Mucosa of gallbladder (tissue), 1 donor: ENCODE measurements at places on chromosomes 7 and 10. TPM values are rescaled to one million over a fixed set of nuclear protein-coding genes. Genes with fewer than 3 reads are reported as not detected.

DNA sequence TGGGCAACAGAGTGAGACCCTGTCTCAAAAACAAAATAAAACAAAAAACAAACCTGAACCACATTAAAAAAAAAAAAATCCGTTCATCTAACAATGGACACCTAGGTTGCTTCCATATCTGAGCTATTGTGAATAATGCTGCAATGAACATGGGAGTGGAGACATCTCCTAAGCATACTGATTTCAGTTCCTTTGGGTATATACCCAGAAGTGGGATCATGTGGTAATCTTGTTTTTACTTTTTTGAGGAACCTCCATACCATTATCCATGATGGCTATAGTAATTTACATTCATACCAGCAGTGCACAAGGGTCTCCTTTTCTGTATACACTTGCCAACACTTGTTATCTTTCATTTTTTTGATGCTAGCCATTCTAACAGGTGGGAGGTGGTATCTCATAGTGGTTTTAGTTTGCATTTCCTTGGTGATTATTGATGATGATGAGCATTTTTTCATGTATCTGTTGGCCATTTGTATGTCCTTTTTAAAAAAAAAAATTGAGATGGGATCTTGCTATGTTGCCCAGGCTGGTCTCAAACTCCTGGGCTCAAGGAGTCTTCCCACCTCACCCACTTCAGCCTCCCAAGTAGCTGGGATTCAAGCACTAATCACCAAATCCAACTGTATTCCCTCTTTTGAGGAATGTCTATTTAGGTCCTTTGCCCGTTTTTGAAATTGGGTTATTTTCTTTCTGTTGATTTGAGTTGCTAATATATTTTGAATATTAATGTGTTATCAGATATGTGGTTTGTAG, 17.5 kb downstream of the CDK13 start:
- DNase-seq: no peak

DNA sequence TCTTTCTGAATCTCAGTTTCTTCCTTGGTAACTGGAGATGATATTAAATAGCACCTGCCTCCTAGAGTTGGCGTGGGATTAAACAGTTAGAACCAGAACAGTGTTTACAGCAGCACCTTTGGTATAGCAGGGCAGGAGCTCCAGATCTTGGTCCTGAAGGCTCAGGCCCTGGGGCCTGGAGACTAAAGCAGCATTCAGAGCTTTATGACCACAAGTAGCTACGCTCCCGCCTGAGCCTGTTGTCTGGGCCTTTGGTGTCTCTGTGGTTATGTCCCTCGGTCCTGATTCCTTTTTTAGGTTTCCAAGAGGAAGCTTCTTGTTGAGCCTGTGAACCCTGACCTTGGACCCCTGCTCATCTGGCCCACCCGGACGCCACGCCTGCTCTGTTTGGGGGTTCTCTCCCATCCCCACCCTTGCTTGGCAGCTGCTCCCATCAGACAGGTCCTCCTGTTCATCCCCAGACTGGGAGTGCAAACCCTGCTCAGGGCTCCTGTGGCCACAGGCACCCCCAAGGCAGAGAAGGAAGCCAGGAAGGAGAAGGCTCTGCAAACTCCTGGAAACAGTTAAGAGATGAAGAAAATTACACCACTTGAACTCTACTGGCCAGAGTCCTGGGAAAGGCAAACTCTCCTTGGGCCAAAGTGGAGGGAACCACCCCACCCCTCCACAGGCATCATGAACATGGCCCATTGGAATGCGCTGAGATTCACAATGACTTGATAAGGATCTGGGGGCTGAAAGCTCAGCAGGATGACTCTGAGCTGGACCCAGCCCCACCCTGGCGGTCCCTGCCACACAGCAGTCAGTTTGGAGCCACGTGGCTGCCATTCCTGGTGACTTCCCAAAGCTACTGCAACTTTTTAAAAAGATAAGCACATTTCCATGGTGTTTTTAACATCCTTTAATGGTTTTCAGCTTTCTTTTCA, 50.1 kb upstream of the TMEM72 start:
- DNase-seq: no peak

- no peak for DNase-seq
Measured at GRCh38 chr7:155948845-155949244, 136.6 kb upstream of the SHH start.

GRCh38 chr10:64636461-64636860, 1115.3 kb downstream of the REEP3 start:
- no peak for DNase-seq

- DNase-seq: no peak
Measured at GRCh38 chr7:140494867-140495266, 15.6 kb upstream of the MKRN1 start.

GRCh38 chr7:24725554-24726241, 31.6 kb downstream of the GSDME start:
- no peak for DNase-seq

- DNase-seq: no peak
Measured at GRCh38 chr7:115649429-115649828, 381.1 kb downstream of the TFEC start.

DNA sequence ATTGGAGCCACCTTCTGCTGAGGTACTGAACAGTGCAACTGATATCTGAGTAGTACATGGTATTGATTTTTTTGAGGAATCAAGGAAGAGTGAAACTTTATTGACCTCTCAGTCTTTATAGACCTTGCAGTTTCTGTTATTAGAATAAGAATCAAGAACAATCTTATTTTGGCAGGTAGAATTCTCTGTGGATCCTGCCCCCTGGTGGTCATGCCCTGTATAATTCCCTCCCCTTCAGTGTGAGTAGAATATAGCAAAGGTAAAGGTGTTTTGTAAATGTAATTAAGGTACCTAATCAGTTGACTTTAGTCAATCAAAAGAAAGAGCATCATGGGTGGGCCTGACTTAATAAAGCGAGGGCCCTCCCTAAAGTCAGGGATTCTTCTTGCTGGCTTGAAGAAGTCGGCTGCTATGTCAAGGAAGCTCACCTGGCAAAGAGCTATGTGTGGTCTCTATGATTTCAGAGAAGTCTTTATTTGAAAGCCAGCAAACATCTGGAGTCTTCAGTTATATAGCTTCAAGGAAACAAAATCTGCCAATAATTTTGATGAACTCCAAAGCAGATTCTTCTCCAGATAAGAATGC, 142.8 kb downstream of the LSM5 start:
- DNase-seq: no peak

DNA sequence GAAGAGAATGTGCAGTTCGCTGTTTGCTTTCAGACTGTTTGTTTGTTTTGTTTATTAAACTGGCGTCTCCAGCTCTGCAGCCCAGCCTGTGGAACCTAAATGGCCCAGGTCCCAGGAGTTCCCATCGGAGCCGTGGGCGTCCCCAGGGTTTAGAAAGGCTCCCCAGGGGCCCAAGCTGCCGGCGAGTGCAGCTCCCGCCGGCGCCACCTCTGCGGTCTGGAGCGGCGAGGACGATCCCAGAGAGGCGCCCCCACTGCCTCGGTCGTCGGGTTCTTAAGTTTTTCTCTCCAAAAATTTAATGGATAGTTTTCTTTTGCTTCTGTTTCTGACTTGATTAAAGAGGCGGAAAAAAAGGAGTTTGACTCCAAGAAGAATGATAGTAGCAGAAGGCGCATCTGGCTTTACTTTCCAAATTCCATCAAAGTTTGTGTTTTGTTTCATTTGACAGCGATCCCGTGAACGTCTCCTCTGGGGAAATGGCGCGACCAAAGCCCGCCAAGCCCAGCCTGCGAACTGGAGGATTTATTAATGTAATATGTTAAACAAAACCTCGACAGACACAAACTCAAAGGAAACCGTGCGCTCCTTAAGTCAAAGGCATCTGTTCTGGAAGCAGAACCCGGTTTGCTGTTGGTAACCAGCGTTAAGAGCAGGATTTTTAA, 718 bp upstream of the FZD1 start:
- DNase-seq: no peak

Gene UPK3B
- total RNA-seq: 3.3 TPM

Gene FAM131B
- total RNA-seq: 6.6 TPM

Gene DMTF1
- total RNA-seq: 65.6 TPM

Gene SNCG
- total RNA-seq: 15.8 TPM

Gene FGFR2
- total RNA-seq: 135 TPM

Gene CUBN
- total RNA-seq: 0.92 TPM

Gene PRKG1
- 28.3 TPM for total RNA-seq

Gene PGAM1
- 270 TPM for total RNA-seq
